ENCODE measurements at places on chromosomes 4 and X. TPM values are rescaled to one million over a fixed set of nuclear protein-coding genes. Genes with fewer than 3 reads are reported as not detected.

GRCh38 chr4:106588891-106589290 is 220.3 kb upstream of the GIMD1 start:
- no peak for DNase-seq

GRCh38 chr4:11632483-11632882 is 203.8 kb upstream of the HS3ST1 start:
- no peak for DNase-seq

DNA sequence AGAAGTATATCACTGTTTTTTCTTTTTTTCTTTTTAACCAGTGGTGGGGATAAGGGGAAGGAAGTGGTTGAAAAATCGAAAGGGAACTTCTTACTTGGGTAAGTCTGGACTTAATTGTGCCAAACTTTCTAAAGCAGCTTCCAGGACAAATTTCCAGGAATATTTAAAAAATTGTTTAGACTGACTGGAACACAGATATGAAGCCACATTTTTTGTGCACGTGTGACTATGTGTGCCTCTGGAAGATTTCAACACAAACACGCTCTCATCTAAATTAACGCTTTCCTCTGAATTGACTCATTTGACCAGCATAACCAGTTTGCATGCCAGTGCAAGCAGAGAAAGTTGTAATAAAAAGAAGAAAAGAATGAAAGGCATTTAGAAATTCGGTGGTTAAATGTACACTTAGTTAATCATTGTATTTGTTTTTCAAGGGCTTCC is 18.8 kb upstream of the YTHDC1 start:
- no peak for DNase-seq

GRCh38 chr4:130210864-130211263 is 1114.9 kb downstream of the C4orf33 start:
- DNase-seq = no peak

DNA sequence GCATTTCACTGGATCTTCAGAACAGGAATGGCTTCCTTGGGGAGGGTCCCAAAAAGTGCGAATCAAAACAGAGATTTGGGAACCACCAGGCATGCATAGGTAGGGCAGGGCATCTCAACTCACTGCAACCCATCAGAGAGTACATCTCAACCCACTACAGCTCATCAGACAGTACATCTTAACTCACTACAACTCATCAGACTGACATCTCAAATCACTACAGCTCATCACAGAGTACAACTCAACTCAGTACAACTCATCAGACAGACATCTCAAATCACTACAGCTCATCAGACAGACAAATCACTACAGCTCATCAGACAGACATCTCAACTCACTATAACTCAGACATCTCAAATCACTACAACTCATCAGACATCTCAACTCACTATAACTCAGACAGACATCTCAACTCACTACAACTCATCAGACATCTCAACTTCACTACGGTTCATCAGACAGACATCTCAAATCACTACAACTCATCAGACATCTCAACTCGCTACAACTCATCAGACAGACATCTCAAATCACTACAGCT is 47.5 kb upstream of the CLDN34 start:
- no peak for DNase-seq

GRCh38 chr4:155809835-155810234 is 51.0 kb downstream of the GUCY1B1 start:
- DNase-seq = no peak

- no peak for DNase-seq
Measured at GRCh38 chr4:46844325-46844917, 64.6 kb downstream of the COX7B2 start.

GRCh38 chrX:29724316-29724715 is 491.0 kb upstream of the MAGEB2 start:
- DNase-seq = no peak

DNA sequence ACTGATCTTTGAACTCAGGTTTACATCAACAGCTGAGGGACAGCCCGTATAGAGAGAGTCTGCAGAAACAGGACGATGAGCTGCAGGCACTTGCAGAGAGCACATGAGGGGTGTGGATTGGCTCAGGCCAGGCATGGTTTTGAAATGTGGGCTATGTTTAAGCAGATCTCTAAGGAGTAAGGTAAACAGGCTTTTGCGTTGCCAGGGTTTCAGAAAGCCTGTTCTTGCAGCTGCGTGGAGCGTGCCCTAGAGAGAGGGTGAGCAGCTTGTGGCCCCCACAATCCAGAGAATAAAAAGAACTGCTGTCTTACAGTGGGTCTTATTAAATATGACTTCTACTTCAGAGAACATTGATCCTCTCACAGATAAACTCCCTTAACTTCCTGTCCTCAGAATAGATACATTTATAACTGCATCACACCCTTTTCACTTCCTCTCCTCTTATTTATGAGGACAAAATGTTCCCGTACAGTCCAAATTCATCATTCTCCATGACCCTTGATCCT is 64.1 kb downstream of the TMA16 start:
- no peak for DNase-seq

GRCh38 chrX:13898603-13899002 is 81.7 kb upstream of the GPM6B start:
- no peak for DNase-seq

DNA sequence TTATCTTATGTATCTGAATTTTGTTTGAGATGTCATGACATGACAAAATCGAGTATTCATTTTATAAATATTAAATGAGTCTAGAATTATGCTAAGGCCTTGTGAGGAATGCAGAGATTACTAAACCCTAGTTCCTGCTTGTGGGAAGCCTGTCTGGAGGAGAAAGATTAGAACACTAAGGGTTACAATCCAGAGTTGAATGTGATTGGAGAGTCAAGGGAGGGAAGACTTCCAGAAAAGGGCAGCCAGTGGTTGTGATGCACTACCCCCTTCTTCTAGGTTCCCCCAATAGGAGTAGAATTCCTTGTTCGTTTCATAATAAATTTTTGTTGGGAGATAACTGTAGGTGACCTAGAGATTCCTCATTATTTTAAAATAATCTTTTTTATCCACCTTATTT is 141.1 kb downstream of the AFF1 start:
- no peak for DNase-seq

DNA sequence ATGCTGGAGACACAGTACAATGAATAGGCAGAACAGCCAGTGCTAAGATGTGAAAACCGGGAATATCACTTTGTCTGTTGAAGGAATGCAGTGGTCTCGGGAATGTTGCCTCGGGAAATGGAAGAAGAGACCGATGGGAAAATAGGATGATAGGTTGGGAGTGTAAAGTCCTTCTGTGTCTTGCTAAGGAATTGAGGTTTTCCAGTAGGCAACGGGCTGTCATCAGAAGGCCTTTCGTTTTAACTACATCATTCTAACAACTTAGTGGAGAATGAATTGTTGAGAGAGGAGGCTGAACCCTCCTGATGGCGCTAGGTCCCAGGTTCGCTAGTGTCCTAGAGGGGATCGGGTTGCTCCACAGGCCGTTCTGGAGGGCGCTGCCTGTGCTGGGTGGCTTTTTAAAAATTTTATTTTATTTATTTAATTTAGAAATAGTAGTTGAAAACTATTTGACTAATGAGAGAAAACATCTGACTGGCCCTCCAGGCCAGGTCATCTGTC is 730 bp downstream of the VBP1 start:
- DNase-seq = no peak

- no peak for DNase-seq
Measured at GRCh38 chrX:153725039-153725831, 579 bp downstream of the ABCD1 start.

- no peak for DNase-seq
Measured at GRCh38 chr4:173367946-173368345, 2.8 kb upstream of the SAP30 start.

- peak; percentile 71 for DNase-seq
Measured at GRCh38 chrX:120790118-120790517, 85.5 kb downstream of the CT47B1 start.

- no peak for DNase-seq
Measured at GRCh38 chrX:21944136-21944615, 3.7 kb downstream of the SMS start.

- no peak for DNase-seq
Measured at GRCh38 chr4:101218346-101218745, 129.0 kb downstream of the PPP3CA start.

The MAP9 gene
- total RNA-seq = 9.7 TPM

The CXCL11 gene
- total RNA-seq = not detected

The C4orf46 gene
- 7.1 TPM for total RNA-seq

The CT55 gene
- total RNA-seq = not detected

The MAGEB4 gene
- not detected for total RNA-seq

The ADGRG2 gene
- 2.2 TPM for total RNA-seq

The FAM241A gene
- total RNA-seq = 2.9 TPM

The GAGE12J gene
- total RNA-seq = not detected

The VCX2 gene
- not detected for total RNA-seq

The CDX4 gene
- not detected for total RNA-seq

Measured in sigmoid colon (tissue), 7 donors.